Sigmoid colon (tissue), 7 donors: ENCODE measurements at places on chromosomes 11 and 22. TPM values are rescaled to one million over a fixed set of nuclear protein-coding genes. Genes with fewer than 3 reads are reported as not detected.

GRCh38 chr11:62125881-62126280 is 2.1 kb downstream of the INCENP start:
- no peak for DNase-seq

Gene CBLIF
- total RNA-seq: not detected

- DNase-seq: peak; percentile 52
These were observed 4.4 kb downstream of the RCE1 start for GRCh38 chr11:66847461-66848232.

GRCh38 chr11:33147559-33147958 is 13.7 kb downstream of the CSTF3 start:
- no peak for DNase-seq

GRCh38 chr11:113578033-113578380 is 102.8 kb upstream of the DRD2 start:
- no peak for DNase-seq

GRCh38 chr22:37472418-37473006 is 13.7 kb downstream of the MFNG start:
- DNase-seq: no peak

DNA sequence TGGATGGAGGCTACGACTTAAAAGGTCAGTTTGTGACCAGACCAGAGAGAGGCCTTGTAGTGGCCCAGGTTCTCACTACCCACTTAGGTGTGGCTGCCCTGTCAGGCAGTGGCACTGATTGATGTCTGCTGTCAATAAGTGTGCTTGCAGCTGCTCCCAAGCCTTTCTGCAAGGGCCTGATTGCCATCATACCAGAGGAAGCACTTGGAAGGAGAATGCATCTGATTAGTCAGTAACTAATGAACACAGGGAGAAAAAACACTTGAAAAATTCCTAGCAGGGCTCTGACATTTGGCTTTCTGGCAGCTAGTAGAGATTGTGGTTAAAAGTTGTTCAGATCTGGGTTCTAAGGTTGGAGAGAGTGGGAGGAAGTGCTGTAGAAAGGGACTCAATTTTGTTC is 107.5 kb downstream of the NAV2 start:
- DNase-seq: no peak

Gene PTDSS2
- total RNA-seq: 30.1 TPM

Gene RFPL1
- not detected for total RNA-seq

DNA sequence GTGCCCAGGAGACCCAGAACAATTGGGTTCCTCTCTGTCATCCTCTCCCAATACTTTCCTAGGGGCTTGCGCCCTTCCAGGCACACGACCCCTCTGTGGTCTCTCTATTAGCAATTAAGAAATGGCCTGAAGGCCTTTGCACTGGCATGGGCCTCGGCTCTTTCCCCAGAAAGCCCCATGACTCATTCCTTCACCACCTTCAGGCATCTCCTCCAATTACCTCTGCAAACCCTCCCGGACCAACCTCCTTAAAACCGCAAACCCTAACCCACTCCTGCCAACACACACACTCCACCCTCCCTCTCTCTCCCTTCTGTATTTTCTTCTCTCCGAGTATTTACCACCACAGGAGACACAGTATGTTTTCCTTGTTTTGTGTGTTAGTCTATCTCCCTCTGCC is 36.7 kb downstream of the LARGE1 start:
- DNase-seq: no peak

Gene ASCL3
- not detected for total RNA-seq

Gene SPA17
- total RNA-seq: 2.3 TPM

- DNase-seq: no peak
These were observed 1.9 kb upstream of the RFPL3 start for GRCh38 chr22:32355760-32356159.

GRCh38 chr11:20353829-20354434 is 9.6 kb upstream of the HTATIP2 start:
- no peak for DNase-seq

Gene LAYN
- total RNA-seq: 65.8 TPM

DNA sequence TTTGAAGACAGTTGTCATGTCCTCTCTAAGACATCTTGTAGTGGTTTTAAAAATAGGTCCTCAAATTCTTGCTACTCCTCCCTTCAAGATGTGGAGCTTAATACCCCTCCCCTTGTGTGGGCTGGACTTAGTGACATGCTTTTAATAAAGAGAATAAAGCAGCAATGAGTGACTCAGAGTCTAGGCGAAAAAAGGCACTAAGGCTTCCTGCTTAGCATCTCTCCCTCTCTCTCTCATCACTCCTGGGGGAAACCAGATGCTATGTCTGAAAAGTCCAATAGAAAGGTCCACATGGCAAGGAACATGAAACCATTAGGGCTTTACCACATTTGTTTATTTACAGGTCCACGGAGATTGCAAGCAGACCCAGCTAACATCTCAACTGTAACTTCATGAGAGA is 11.7 kb downstream of the SERGEF start:
- no peak for DNase-seq

DNA sequence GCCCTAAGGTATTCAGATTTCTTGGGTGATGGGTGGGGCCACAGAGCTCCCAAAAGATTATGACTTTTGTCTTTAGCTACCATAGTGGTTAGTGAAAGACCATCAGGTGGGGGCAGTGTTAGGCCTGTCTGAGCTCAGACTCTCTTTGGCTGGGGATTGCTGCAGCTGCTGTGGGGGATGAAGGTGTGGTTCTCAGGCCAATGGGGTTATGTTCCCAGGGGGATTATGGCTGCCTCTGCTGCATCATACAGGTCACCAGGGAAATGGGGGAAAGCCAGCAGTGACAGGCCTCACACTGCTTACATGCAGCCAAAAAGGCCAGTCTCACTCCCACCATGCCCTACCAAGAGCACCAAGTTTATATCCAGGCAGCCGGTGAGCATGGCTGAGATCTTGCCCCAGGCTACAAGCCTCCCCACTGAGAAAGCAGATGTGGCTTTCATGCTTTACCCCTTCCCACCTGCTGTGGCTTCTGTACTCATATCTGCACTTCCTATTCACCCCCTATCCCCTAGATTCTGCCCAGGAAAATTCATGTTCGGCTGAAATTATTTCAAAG is 24.8 kb downstream of the CNTF start:
- DNase-seq: no peak

DNA sequence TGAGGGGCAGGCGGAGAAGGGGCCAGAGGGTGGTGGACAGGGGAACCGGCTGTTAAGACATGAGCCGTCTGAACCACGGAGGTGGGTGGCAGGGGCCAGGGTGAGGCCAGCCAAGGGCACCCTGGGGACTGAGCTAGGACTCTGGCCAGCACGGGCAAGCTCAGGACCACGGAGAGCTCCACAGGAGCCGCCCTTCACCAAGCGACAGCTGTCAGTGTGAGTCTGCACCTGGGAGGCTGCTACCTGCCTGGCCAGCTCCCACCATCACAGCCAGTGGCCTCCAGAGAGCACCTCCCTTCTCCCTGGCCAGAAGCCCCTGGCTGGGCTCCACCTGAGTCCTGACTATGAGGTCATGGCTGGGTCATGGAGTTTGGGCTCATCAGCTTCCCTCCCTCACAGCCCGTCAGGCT is 21.6 kb downstream of the MGAT3 start:
- no peak for DNase-seq

GRCh38 chr11:76702336-76703128 is 32.0 kb upstream of the LRRC32 start:
- no peak for DNase-seq

Gene KRTAP5-2
- not detected for total RNA-seq

DNA sequence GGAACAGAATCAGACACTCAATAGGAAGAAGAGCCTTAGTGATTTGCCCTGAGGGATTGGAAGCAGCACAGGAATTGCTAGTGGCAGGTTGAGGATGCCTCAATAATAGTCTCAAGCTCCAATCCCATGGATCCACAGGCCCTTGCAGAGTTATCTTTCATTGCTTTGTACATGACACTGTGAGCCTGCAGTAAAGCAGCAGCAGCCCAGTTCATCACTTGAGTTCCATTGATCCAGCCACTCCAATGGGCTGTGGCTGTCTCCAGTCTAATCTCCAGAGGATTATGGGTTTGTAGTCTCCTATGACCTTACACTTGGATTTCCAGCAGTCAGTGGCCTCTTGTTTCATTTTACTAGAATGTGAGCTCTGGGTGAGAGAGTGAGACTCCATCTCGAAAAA is 45.4 kb downstream of the AAMDC start:
- DNase-seq: no peak

GRCh38 chr11:62508336-62509058 is 38.1 kb downstream of the AHNAK start:
- peak; percentile 96 for DNase-seq

GRCh38 chr22:23533328-23533762 is 46.7 kb downstream of the IGLL1 start:
- peak; percentile 56 for DNase-seq

Gene RAB3IL1
- 21.2 TPM for total RNA-seq

Gene LRRN4CL
- total RNA-seq: 40.4 TPM

- no peak for DNase-seq
These were observed 737 bp downstream of the PPP2R1B start for GRCh38 chr11:111765320-111765983.

Gene TIMP3
- total RNA-seq: 130 TPM

Gene SGSM1
- total RNA-seq: 3.6 TPM

- DNase-seq: no peak
These were observed 239.5 kb downstream of the NTM start for GRCh38 chr11:131609921-131610320.

Gene SYT9
- total RNA-seq: 1.1 TPM

- peak; percentile 58 for DNase-seq
These were observed 1114.1 kb downstream of the BRD1 start for GRCh38 chr22:48713272-48714205.

DNA sequence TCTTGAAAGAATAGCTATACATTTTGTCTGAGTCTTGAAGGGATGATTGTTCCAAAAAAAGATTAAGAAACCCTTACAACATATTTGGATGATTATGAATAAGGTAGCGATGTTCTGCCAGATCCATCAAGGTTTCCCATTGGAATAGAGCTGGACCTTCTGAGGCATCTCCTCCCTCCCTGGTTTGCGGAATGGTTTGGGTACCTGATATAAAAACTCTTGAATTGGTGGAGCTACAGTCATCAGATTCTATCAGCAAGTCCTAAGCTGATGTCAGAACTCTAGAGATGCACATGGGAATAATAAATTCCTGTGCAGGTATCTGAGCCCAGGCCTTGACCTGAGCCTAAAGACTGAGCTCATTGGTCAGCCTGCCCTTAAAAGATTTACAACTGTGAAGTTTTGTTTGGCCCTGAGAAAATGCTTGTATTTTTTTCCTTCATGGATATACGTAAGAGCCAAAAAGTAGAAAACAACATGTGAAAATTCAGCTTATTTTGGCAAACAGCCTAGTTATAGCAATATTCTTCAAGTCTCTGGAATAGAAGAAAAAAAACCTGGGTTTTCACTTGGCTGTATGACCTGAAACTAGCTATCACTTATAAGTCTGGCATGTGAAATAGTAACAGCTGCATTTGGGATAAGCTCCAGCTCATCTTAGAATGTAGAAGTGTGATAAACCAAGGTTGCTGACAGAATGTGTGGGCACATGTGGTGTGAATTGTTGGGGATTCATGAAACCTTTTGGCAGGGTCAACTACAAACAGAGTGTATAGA is 265.7 kb upstream of the CTSC start:
- no peak for DNase-seq
